Stimulated activated CD8-positive, alpha-beta memory T cell treated with anti-CD3 and anti-CD28 coated beads, Interleukin-15, amount 100 ng/mL, for 48 hours (primary cell): ENCODE measurements at places on chromosomes 11 and 22.

DNA sequence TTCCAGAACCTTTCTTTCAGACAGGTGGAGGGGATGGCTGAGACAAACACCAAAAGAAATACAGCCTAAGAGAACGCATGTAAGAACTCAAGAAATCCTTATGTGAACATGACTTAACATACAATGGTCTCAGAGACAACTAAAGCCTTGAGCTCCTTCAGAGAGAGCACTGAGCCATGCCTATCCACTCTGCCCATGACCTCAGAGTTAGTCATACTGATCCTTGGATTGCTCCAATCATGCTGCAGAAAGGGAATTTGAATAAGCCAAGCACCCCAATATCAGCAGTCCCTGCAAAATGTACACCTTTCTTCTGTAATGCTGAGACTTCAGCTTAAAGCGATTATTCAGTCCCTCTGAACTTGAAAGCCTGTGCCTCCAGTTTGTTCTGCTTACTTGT is 43.2 kb upstream of the CHKA start:
- no peak for DNase-seq

- peak; percentile 47 for DNase-seq
These were observed 79.3 kb downstream of the MICAL2 start for GRCh38 chr11:12189543-12190235.

GRCh38 chr11:107859459-107860239 is 1.1 kb upstream of the SLC35F2 start:
- DNase-seq, result no peak

DNA sequence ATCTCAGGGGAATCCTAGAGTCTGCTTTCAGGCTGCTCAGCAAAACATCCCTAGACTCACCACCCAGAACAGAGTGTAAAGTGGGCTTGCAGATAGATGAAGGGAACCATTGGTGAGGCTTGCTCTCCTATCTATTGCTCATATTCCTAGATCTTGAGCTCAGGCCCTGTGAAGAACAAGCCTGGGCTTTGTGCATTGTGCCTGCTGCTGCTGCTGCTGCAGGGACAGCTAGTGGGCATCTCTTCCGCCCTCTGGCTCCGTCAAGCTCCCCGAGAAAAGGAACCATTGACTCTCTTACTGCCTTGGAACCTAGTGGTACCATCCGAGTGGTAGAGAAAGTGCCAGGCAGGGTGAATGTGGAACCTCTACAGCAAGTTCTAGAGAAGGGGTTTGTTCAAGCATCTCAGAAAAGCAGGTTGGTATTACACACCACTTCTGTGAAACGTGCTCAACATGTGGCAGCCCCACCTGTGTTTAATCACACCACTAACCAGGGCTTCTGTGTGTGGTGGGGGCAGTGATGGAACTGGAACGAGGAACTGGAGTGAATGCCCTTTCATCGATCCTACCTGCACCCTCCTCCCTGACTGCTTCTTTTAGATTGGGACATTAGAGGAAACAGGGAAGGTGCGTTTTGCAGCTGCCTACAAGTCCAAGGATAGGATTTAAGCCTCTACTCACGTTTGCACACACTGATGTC is 4.4 kb downstream of the BACE1-AS start:
- no peak for DNase-seq

DNA sequence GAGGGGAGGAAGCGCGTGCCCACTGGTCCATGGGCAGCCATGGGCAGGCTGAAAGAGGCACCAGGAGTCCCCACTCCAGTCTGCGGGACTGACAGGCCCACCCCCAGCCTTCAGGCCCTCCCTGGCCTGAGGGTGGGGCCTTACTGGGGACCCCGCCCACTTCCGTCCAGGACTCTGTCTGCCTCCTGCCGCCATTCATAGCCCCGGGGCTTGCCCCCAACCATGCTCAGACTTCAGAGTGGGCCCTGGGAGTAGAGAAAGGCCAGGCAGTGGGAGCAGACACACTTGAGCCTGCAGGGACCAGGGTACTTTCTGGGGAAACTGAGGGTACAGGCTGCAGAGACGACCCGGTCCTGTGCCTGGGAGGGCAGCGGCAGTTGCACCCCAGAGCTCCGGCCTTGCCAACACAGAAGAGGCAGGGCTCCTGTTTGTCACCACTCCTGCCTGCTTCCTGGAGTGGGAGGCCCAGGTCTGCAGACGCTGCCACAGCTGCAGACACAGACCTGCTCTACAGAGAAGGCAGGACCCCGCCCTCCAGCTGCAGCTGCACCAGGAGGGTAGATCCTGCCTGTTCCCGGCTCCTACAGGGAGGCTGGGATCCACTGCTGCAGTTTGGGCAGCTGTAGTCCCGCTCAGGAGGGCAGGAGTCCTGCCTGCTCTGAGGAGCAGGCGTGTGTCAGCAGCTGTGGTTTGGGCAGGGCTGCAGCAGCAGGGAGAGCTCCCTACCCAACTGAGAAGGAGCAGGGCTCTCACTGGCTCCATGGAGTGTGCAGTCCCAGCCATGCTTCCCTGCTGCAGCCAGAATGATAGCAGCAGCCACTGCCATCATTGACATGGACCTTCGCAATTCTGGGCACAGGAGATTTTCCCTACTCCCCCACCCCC is 387.9 kb upstream of the ANO3 start:
- DNase-seq, result no peak

DNA sequence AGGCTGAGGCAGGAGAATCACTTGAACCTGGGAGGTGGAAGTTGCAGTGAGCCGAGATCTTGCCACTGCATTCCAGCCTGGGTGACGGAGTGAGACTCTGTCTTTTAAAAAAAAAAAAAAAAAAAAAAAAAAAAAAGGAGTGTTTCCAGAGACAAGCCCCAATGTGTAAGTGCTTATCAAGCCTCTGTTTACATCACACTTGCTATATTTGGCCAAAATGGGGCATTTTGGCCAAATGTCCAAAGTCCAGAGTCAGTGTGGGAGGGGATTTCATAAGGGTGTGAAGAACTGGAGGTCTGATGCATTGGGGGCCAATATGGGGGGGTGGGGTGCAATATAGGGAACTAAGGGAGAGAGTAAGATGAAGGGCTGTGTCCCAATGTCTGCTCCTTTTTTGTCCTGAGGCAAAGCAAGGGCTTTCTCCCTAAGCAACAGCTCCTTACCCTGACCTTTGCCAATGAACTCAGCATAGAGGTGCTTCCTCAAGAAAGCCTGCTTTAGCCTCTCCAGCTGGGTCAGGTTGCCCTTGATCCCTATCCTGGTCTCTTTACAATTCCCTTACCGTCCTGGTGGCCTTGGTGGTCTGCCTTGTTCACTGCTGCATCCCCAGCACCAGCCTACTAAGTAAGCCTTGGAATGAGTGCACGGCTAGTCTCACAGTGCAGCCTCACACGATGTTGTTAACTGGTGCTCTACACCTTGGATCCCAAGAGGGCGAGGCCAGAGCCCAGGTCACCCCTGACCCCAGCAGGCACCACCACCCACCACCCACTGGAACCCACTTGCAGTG is 14.1 kb upstream of the BCR start:
- no peak for DNase-seq
